NCI-H2081 (cell line): ENCODE measurements at places on chromosomes 11 and 22.

DNA sequence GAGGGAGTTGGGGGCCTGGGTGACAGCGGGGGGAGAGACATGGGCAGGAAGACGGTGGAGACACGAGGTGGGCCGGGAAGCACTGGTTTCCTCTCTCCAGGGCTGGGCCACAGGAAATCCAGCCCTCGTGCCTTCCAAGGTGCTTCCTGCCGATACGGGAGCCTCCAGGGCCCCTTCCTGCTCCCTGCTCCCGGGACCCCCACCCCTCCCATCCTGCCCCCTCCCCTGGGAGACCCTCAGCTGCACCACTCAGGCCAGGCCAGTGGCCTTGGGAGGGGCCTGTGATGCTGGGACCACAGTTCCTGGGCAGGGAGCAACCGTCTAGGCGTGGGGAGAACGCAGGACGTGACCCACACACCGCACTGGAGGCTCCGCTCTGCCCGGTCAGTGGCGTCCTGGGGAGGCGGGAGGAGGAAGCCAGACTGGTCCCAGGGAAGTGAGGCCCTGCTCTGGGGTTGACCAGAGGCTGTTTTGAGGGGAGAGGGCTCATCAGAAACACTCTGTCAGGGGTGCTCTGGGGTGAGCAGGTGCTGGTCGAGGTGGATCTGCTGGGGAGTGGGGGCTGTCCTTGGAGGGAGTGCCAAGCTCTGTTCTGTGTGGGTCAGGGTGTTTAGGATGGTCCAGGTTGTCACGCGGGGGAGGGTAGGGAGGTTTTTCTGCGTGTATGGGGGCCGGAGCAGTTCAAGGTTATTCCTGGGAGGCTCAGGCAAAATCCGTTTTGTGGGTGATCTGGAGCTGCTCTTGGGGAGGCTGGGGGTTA is at the start of gene SHANK3:
Gene SHANK3 (plus strand): TSS at position 353 of the 760 bp plus-strand sequence.
- no peak for DNase-seq

GRCh38 chr22:37278261-37278660 is 4.0 kb upstream of the CYTH4 start:
- no peak for DNase-seq

DNA sequence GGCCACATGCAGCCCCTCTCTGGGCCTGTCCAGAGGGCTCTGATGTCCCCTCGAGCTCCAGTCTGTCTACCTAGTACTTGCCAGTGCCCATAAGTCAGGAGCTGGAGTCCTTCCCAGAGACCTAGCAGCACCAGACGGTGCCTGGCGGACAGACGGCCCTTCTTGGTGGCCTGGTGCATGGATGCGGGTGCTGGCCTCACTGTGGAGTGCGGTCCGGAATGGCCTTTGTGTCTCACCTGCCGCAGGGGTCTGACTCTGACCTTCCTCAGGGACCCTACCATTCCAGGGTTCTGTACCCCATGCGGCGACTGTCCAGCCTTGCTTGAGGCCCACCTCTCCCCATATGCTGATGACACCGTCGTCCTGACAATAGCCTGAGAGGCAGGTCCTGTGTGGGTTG is 29.4 kb upstream of the SMIM38 start:
- DNase-seq: no peak

- no peak for DNase-seq
Observed at GRCh38 chr11:131033151-131033651, 116.9 kb upstream of the SNX19 start.

GRCh38 chr11:85167038-85167437 is 460.1 kb downstream of the DLG2 start:
- DNase-seq: no peak

- no peak for DNase-seq
Observed at GRCh38 chr22:45928726-45929368, 48.1 kb downstream of the WNT7B start.

GRCh38 chr11:87444993-87445392 is 407.3 kb downstream of the TMEM135 start:
- no peak for DNase-seq

GRCh38 chr11:131408025-131408640 is 37.7 kb downstream of the NTM start:
- DNase-seq: no peak

GRCh38 chr11:31957674-31958073 is 133.2 kb upstream of the RCN1 start:
- DNase-seq: no peak

DNA sequence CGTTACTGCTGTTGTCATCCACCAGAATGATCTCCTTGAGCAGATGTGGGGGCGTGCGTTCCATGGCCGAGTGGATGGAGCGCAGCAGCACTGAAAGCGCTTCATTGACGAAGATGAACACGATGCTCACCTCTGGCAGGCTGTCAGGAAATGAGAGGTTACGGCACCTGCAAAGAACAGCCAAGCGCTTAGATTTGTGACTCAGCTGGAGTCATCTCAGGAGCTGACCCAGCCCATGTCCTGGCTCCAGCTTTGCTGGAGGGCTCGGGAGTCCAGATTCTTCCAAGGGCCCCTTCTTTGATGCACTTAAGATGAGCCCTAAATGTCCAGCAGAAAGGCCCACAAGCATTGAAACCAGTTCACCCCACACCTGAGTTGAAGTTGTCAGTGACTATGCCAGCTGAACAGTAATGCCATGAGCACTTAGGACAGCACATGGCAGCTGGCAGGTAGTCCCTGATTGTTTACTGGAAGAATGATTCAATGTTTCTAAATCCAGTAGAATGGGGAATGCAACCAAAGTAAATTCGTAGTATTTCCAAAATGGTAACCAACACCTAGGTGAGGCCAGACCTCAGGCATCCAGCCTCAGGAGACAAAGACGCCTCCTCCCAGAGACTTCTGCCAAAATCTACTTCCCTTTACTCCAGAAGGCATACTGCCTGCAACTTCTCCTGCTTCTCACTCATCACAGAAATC is 79.7 kb upstream of the CSNK2A3 start:
- no peak for DNase-seq

DNA sequence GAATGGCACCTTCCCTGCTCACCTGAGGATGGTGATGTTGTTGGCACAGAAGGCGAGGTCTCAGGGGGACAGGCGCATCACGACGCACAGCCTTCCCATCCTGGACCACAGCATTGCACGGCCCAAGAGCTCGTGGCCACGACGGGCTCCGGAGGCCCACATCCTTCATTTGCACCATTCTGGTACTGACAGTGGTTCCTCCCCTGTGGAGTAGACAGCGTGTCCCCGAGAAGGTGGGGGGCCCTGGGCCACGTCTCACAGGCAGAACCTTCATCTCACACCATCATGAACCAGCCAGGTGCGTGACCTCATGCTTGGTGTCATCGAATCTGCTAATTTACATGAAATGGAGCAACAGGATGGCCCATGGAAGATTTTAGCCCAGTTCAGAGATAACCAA is 180.0 kb downstream of the CTTN start:
- DNase-seq: no peak

- DNase-seq: no peak
Observed at GRCh38 chr22:42714768-42715390, 5.8 kb downstream of the A4GALT start.

DNA sequence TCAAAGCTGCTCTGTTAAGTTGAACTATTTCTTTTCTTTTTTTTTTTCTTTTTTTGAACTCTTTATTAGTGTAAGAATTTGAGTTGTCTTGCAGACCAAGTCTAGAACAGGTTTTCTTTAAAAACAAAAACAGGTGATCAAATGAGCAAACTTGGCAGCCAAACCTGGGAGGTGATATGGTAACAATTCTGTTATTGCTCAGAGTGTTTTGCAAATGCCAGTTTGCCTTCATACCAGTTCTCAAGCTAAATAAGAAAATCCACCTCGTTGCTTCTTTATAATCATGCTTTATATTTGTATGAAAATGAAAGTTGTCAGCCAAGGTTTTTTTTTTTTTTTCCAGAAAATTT is 76.9 kb downstream of the DEPDC5 start:
- no peak for DNase-seq

DNA sequence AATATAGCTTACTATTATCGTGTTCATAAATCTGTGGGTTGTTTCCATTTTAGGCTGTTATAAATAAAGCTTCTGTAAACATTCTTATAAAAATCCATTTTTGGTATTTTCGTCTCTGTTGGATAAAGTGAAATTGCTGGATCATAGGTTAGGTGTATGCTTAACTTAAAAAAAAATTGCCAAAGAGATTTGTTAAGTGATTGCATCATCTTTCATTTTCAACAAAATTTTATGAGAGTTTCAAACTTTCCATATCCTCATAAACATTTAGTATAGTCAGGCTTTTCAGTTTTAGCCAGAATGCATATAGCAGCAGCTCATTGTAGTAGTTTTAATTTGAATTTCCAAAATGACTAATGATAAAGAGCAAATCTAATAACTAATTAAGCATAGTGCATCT is 146.7 kb upstream of the CNTN5 start:
- no peak for DNase-seq

GRCh38 chr11:95716266-95716665 is 73.3 kb downstream of the FAM76B start:
- no peak for DNase-seq

- DNase-seq: peak; percentile 76
Observed at GRCh38 chr11:68890490-68891231, 13.0 kb downstream of the MRPL21 start.

GRCh38 chr22:29002603-29003002 is 59.0 kb downstream of the C22orf31 start:
- DNase-seq: no peak

DNA sequence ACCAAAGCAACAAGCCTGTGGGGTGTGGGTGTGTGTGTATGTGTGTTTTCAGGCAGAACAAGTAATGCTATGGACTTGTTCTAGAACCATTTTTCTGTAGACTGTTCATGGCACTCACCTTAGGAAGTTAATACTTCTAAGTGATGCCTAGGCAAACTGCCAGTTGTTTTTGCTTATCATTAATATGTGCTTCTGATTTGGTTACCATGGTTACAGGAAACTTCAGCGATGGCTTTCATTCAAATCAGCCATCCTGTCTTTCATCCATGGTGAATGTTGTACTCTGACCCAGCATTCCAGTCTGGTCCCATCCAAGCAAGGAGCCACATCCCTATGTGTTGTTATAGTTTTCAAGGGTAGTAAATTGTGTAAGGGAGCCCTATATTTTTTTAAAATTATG is 49.8 kb upstream of the ARHGAP20 start:
- DNase-seq: no peak

- no peak for DNase-seq
Observed at GRCh38 chr11:44940404-44940803, 10.3 kb downstream of the TP53I11 start.

- no peak for DNase-seq
Observed at GRCh38 chr11:47093541-47093940, 83.1 kb downstream of the ARFGAP2 start.

- DNase-seq: no peak
Observed at GRCh38 chr11:60978546-60979380, 7.3 kb downstream of the CD6 start.

- no peak for DNase-seq
Observed at GRCh38 chr22:48941033-48941902, 886.4 kb downstream of the BRD1 start.

DNA sequence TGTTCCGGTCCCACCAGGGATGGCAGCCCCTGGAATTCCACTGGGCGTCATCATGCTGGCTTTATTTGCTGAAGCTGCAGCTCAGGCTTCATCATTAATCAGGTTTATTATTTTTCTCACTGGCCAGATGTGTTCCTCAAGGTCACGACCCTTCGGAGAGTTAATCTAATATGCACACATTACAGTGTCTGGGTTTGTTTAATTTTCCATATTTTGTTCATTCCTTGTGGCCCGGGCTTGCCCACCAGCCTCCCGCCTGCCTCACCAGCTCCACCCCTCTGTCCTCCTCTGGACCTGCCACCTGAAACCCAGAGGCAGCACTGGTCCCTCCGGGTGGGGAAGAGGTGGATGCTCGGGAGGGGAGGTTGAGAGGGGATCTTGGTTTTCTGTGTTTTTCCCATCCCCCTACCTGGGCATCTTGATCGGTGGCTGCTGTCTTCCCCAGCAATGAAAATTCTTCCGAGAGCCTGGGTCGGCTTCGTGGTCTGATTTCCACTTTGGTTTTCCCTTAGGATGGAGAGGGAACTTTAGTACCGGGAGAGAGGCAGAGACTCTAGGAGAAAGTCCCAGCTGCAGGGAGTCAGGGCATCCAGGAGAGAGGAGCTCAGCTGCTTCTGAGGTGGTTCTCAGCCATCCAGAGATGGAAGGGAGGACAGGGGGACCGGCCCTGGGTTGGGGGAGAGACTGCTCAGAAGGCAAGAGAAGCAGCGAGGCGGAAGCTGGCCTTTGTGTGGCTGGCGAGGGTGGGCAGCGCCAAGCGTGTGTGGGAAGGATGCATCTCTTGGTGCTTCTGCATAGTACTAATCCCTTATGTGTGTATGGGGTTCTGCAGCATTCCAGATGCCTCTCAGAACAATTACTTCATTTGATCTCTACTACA is 2.1 kb downstream of the GRIK4 start:
- DNase-seq: no peak
